Naive thymus-derived CD4-positive, alpha-beta T cell (primary cell): ENCODE measurements at places on chromosomes 4 and X. TPM values are rescaled to one million over a fixed set of nuclear protein-coding genes. Genes with fewer than 3 reads are reported as not detected.

Gene RPGR
- total RNA-seq, result 10.9 TPM

Gene MCTS1
- total RNA-seq, result 54.9 and 55.6 TPM in 2 replicates

Gene NDP
- total RNA-seq, result not detected

Gene FAM47E
- total RNA-seq, result 0.24 TPM

Gene TLR2
- 84.2 TPM for total RNA-seq

Gene GPR119
- not detected in 2 replicates for total RNA-seq

Gene PROM1
- not detected for total RNA-seq

Gene ASMT
- total RNA-seq, result not detected

Gene LPAR4
- not detected in 2 replicates for total RNA-seq

Gene IBSP
- total RNA-seq, result not detected

Gene STBD1
- 0.89 TPM for total RNA-seq

Gene TRPC3
- 0.99 and 1.3 TPM in 2 replicates for total RNA-seq

Gene PUDP
- 6.2 TPM for total RNA-seq

Gene ARMCX1
- 0.77 TPM for total RNA-seq

Gene SMPX
- not detected for total RNA-seq

Gene TMPRSS11E
- not detected for total RNA-seq

Gene CT55
- not detected for total RNA-seq

Gene ACSL4
- total RNA-seq, result 30.5 TPM

Gene LDB2
- not detected for total RNA-seq

Gene NSUN7
- not detected for total RNA-seq

Gene WAS
- total RNA-seq, result 127 TPM

Gene RPS6KA6
- not detected for total RNA-seq

Gene TSPAN7
- total RNA-seq, result 0.41 TPM

Gene DNAAF6
- total RNA-seq, result not detected

Gene FABP2
- 0.19 TPM for total RNA-seq

Gene RENBP
- 22.2 and 24.7 TPM in 2 replicates for total RNA-seq

Gene DUSP21
- total RNA-seq, result not detected

Gene CAPN6
- total RNA-seq, result not detected

Gene CT45A10
- not detected for total RNA-seq

Gene RS1
- not detected for total RNA-seq

Gene SRPX
- not detected for total RNA-seq

Gene TBC1D8B
- 1.7 TPM for total RNA-seq
